Cerebellar cortex (tissue), 1 donor: ENCODE measurements at places on chromosomes 4 and X.

- no peak for DNase-seq
Measured at GRCh38 chrX:55480390-55481062, 9.1 kb downstream of the USP51 start.

GRCh38 chr4:40992472-40993295 lies 221.7 kb downstream of the APBB2 start:
- DNase-seq, result no peak

- no peak for DNase-seq
Measured at GRCh38 chr4:170274616-170275015, 184.9 kb upstream of the AADAT start.

DNA sequence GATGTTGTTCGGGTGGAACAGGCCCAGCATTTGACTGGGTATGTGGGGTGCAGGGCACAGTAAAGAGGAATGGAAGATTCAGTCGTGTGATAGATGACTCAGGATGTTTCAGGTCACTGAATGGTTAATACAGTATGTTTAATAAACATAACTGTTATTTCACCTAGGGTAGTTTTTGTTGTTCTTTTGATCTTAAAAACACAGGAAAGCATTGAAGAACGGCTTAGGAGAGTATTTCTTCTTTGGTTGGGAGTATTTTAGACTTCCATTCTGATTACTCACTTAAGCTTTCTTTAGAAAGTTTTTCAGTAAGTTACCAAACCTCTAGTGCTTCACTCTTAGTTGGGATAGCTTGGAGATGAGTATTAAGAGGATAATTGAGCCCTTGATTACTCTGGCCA lies 62.3 kb downstream of the STAG2 start:
- no peak for DNase-seq

GRCh38 chr4:185470501-185471195 lies 885 bp downstream of the CCDC110 start:
- peak; percentile 73 for DNase-seq
